ENCODE measurements at places on chromosomes 2 and 18.

DNA sequence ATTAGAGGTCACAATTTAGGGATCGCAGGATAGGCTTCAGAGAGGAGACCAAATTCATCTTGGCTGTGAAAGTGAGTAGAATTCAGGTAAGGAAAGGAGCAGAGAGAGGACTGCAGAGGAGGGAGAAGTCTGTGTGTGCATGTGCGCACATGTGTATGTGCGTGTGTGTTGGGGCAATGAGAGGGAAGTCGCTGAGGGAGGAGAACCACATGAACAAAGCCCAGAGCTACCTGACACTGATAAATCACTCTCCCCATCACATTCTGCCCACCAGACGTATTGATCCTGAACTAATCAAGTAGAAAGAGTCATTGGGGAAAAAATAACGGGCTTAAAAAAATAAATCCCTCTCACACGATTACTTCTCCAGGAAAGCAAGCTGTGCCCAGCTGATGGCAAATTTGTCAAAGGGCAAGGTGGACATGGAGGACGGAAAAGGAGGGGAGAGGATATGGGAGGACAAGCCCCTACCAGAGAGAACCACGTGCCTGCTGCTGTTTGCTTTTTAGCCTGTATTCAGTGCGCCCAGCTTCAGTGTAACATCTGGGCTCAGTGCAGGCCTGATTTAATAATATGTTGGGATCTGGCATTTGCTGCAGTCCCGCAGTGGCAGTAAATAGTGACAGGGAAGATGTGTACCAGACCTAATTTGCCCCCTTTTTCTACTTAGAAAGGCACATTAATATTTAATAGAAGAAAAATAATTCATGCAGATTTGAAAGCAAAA, 307.5 kb downstream of the C1D start:
- DNase-seq: no peak

- DNase-seq: peak; percentile 90
These were observed 38.3 kb downstream of the ITGA6 start for GRCh38 chr2:172465417-172466334.

GRCh38 chr2:39682066-39682692, 16.5 kb downstream of the TMEM178A start:
- DNase-seq: no peak

DNA sequence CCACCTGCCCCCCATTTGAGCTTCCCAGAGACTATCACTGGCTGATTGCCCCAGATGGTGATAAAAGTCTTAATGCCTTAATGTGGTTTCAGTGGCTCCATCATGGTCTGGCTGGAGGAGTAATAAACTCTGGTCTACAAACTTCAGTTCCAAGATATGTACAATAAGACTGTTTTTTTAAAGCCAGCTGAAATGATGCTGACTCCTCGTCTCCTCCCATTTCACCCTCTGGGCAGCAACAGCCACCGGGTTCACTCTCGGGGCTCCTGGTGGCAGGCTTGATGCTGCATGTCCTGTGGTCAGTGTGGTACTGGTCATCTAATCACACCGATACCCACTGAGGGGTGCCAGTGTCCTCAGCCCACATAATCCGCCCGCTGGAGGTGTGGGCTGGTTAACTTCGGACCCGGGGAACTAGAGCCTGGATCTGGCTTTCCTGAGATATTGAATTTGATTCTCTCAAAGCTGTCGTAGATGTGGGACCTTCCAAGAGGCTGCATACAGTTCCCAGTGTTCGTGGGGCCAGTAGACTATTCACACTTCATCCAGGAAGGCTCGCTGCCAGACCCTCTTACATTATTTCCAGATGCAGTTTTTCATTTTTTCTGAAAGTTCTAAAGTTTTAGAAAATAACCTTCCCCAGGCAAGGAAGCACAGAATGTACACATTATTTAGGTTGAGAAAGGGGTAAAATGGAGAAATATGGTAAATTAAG, 95.3 kb downstream of the GALR1 start:
- DNase-seq: no peak

GRCh38 chr2:7539760-7540159, 622.5 kb downstream of the RNF144A start:
- DNase-seq: no peak

DNA sequence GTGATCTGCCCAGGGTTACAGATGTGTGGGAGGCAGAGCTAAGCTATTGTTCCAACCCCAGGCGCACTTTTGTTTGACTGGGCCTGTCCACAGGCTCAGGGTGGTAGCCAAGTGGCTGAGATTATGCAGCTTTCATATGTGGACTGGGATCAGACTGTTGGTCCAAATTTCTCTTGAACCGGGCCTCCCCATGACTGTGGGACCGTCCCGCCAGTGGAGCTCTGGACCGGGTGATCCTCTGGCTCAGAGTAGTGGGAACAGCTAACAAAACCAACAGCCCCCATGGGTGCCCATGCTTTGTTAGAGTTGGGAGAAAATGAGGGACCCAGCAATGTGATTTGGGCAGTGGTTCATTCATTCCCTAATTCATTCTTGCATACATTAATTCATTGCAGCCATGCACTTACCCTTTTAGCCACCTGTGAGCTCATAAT, 86.8 kb upstream of the HS6ST1 start:
- no peak for DNase-seq

- no peak for DNase-seq
These were observed 7.8 kb downstream of the PTMA start for GRCh38 chr2:231715988-231716616.

GRCh38 chr18:62442391-62442790, 80.4 kb upstream of the ZCCHC2 start:
- no peak for DNase-seq

DNA sequence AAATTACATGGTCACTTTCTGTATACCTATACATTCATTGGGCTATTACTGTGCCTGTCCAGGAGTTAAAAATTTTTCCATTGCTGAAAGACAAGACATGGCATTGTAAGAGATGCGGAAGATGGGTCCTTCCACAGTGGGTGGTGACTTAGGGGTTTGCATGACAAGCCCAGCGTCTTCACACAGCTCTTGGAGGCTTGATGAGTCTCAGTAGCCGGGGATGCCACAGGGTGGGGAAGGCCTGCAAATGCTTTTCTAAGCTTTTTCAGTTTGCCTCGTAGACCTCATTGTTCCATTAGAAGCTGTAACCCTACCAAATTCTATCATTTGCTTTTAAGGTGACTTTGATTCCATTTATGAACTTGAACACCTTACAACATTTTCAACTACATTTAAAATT, 18.1 kb upstream of the MAPRE3 start:
- DNase-seq: no peak

DNA sequence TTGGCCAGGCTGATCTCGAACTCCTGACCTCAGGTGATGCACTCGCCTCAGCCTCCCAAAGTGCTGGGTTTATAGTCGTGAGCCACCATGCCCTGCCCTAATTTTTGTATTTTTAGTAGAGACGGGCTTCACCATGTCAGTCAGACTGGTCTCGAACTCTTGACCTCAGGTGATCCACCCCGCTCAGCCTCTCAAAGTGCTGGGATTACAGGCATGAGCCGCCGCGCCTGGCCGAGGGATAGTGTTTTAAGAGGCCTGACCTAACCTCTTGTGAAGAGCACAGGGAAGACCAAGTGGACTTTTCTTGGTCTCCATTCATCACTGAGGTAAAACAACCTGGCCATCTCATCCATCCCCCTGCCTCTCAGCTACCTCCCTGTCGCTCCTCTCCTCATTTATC, 29.7 kb downstream of the SIX2 start:
- no peak for DNase-seq

DNA sequence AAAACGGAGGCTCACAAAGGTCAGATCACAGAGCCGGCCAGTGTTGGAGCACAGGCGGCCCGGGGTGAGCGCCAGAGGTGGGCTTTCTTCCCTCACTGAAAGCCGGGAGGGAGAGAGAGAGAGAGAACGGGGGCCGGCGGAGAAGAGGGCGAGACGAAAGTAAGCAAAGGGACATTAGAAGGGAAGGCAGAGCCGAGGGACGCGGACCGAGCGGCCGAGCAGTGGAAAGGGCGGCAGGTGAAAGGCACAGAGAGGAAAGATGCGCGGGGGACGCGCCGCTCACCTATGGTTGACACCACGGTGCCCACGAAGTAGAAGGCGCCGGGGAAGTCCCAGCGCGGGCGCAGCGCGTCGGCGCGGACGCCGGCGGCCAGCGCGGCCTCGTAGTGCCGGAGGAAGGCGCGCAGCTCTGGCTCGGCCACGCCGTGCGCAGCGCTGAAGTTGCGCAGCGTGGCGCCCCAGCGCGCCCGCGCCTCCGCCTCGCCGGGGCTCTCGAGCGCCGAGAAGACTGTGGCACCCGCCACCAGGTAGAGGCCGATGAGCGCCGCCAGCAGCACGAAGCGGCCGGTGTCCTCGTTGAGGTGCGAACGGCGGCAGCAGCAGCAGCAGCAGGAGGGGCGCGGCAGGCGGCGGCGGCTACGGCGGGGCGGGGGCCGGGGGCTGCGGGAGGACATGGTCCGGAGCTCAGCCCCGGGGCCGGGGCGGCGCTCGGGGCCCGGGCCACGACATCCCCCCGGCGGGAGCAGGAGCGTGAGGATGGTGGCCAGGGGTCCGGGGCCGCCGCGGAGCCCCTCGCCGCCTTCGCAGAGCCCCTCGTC, 166.9 kb downstream of the MSH2 start:
- DNase-seq: no peak

DNA sequence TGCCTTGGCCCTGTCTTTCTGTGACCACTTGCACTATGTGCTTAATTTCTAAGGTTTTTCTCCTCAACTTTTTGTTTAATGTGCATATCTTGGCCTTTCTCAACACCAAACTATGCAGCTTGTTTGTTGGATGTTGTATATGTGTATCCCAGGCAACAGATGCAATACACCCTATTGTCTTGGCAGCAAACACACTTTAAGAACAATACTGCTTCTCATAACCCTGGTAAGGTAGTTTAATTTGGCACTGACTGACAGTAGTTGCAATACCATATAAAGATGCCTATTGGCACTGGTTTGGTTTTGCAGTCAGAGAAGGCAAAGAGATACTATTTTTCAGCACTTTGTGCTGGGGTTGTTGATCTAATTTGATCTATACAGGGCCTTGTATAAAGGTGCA, 360.7 kb upstream of the CWC22 start:
- no peak for DNase-seq

All from inflammatory macrophage treated with lipopolysaccharide for 1 hour (primary cell).